Tibial artery (tissue), 4 donors: ENCODE measurements at places on chromosomes 1 and 21.

GRCh38 chr1:161978011-161978790 lies 45.5 kb downstream of the OLFML2B start:
- no peak for DNase-seq

- no peak for DNase-seq
These were observed 18.8 kb downstream of the USP25 start for GRCh38 chr21:15748586-15748985.

DNA sequence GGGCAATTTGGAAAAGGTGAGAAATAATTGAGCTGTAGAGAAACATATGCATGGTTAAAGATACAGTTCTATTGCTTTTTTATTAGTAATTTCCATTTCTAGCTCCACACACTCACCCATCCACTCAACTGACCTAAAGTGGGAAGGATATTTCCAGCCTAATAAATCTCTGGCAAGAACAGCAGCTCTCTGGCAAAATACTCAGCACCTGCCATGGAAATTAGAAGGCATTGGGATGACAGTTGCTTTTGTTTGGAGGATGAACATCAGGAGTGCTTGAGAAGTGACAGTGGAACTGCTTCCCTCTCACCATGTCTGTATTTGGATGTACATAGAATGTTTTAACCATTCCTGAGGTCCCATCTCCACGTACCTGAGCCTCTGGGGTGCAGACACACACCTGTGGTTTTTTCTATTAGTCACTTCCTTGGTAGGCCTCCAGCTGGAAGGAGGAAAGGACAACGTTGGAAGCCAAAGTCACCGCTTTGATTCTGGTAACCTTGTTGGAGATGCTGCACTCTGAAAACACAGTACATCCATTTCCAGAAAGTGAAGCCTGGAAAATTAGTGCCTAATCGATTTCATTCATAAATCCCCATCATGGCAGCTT lies 62.3 kb upstream of the RUNX1 start:
- no peak for DNase-seq

- no peak for DNase-seq
These were observed 30.9 kb downstream of the PRSS38 start for GRCh38 chr1:227846265-227846858.

DNA sequence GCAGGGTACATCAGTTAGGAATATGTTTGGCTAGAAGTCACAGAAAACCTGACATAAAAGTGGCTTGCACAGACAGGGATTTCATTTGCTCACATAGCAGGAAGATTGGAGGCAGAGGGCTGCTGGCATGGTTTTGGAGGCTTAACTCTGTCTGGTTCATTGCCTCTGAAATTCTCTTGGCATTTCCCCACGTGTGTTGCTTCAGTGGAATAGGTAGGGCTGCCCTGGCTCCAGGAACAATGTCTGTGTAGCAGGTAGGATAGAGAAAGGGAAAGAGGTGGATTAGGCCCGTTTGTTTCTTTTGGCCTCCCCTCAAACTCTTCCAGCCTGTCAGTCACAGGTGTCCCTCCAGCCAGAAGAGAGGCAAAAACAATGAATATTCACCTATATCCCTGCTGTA lies 20.5 kb upstream of the SIPA1L2 start:
- DNase-seq: no peak
